Heart right ventricle (tissue), 16 donors: ENCODE measurements at places on chromosomes 3 and 15. TPM values are rescaled to one million over a fixed set of nuclear protein-coding genes. Genes with fewer than 3 reads are reported as not detected.

GRCh38 chr15:75578948-75579920 is at the start of gene PTPN9:
TSS of gene PTPN9 (minus strand) at chr15:75579315. CDS start at chr15:75578776, 539 bp downstream.
- H3K27me3 ChIP-seq, result no peaks in the 10 kb centered on the region
- H3K36me3 ChIP-seq, result no peaks in the 10 kb centered on the region
- peak; percentile 87 for DNase-seq
- H3K4me1 ChIP-seq, result peaks cover 27% of the 10 kb centered on the region
- H3K4me3 ChIP-seq, result peak within 1 kb of the TSS; percentile 90
- H3K27ac ChIP-seq, result peak within 1 kb of the TSS; percentile 98

DNA sequence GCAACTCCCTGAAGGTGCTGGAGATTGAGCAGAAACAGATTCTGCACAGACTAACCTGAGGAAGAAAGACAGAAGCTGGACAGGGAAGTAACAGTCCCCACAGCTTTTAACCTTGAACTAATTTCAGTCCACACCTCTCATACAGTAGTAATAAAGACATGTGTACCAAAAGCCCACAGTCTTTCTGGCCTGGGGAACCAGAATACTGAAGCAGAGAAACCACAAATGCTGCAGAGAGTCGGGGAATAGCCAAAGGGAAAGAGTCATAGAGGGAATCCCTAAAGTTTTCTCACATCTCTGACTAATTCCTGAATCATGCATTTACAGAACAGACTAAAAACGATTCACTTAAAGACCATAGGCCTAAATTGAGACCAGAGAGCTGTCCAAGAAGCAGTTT is 503.4 kb upstream of the NECTIN3 start:
- DNase-seq, result no peak
- no peaks in the 10 kb centered on the region for H3K36me3 ChIP-seq
- no peak overlapping the region for H3K4me3 ChIP-seq
- H3K27ac ChIP-seq, result no peak overlapping the region
- no peaks in the 10 kb centered on the region for H3K27me3 ChIP-seq
- no peaks in the 10 kb centered on the region for H3K4me1 ChIP-seq

Gene ATOSA
- total RNA-seq, result 35.0 TPM

Gene GOLGA6L25
- total RNA-seq, result not detected

DNA sequence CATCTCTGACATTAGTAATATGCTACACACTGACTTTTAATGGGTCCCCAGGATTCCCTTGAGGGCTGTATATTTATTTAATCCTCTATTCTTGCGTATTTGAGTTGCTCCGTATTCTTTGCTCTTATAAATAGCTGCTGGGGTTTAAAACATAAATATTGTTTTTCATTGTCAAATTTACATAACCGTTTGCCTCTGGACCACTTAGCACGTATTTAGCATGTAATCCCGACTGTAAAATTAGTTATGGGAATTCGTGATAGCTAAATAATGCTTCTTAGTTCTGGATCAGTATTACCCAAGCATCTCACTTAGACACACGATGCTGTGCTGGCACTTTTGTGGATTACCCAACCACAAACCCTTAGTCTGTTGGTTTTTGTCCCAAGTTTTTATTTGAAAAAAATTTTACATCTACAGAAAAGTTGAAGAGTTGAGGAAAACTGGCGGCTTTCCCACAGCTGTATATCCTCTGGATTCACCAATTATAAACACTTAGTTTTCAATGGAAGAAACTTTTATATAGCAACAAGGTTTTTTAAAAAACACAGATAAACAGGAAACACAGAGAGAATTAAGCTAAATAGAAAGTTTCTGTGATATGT is 296.8 kb upstream of the TPM1 start:
- DNase-seq, result no peak
- no peak overlapping the region for H3K27ac ChIP-seq
- H3K36me3 ChIP-seq, result no peaks in the 10 kb centered on the region
- no peaks in the 10 kb centered on the region for H3K27me3 ChIP-seq
- H3K4me1 ChIP-seq, result peaks cover 20% of the 10 kb centered on the region

GRCh38 chr15:58561321-58561720 is 129.5 kb downstream of the LIPC start:
- no peak overlapping the region for H3K4me3 ChIP-seq
- H3K27me3 ChIP-seq, result no peaks in the 10 kb centered on the region
- DNase-seq, result no peak
- H3K36me3 ChIP-seq, result no peaks in the 10 kb centered on the region
- no peak overlapping the region for H3K27ac ChIP-seq

GRCh38 chr3:157279237-157279636 is 119.3 kb upstream of the CCNL1 start:
- no peaks in the 10 kb centered on the region for H3K27me3 ChIP-seq
- H3K4me3 ChIP-seq, result no peak overlapping the region
- peaks cover 4% of the 10 kb centered on the region for H3K4me1 ChIP-seq

DNA sequence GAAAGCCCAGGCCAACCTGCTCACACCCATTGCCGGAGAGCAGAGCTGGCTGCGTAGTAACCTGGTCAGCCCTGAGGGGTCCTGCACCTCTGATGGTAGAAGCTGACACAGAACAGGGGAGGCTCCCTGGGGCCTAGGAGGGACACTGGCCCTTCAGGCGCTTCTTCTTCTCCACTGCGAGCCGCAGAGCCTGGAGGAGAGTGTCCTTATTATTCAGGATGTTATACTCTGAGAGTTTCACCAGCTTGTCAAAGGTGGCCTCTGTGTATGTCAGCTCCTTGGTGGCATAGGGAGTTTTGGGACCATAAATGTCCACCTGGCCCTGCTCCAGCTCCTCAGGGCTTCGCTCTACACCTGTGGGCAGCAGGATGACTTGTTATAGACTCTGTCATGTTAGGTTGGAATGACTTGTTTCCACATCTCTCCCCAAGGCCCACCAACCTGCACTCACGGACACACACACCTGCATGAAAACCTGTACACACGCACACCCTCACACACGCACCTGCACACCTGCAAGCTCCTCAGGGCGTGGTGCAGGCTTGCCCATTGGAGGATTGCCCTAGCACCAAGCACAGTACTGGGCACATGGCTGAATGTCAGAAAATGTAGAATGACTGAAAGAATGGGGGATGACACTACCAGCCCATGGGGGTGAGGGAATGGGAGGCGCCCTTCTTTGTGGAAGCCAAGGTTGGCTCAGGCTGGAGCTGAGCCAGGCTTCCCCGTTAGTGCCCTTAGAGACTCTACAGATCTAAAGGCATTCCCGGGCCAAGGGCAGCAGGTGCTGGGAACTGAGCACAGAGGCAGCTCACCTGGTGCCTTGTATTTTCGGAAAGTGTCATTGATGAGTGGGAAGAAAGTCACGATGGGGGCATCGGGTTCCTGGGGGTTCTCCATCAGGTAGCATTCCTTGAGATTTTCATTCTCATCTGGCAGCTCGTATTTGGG is 11.5 kb upstream of the EHD4 start:
- no peaks in the 10 kb centered on the region for H3K36me3 ChIP-seq
- no peak overlapping the region for H3K27ac ChIP-seq
- no peak overlapping the region for H3K4me3 ChIP-seq
- no peaks in the 10 kb centered on the region for H3K27me3 ChIP-seq

DNA sequence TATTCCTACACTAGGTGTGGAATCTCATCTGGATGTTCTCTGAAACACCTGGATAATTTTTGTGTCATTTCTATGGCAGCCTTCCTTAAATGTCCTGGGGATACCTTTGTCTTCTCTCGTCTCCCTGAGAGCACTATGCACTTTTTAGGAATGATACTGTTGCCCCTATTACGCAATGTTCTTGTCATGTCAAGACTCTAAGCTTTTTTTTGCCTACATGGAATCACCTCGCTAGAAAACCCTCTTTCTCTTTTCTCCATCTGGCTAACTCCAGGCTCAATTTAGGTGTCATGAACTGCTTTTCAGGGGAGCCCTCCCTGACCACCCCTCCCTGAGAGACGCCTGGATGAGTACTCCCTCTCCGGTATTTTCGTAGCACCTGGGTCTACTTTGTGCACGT is 81.3 kb downstream of the SOX2 start:
- H3K27ac ChIP-seq, result no peak overlapping the region
- no peaks in the 10 kb centered on the region for H3K27me3 ChIP-seq
- DNase-seq, result no peak
- H3K4me3 ChIP-seq, result no peak overlapping the region

- H3K4me3 ChIP-seq, result peak overlapping the region; percentile 28
- DNase-seq, result peak; percentile 71
- H3K4me1 ChIP-seq, result peaks cover 14% of the 10 kb centered on the region
- no peaks in the 10 kb centered on the region for H3K36me3 ChIP-seq
These were observed 69.5 kb downstream of the KLF15 start for GRCh38 chr3:126287536-126288241.

DNA sequence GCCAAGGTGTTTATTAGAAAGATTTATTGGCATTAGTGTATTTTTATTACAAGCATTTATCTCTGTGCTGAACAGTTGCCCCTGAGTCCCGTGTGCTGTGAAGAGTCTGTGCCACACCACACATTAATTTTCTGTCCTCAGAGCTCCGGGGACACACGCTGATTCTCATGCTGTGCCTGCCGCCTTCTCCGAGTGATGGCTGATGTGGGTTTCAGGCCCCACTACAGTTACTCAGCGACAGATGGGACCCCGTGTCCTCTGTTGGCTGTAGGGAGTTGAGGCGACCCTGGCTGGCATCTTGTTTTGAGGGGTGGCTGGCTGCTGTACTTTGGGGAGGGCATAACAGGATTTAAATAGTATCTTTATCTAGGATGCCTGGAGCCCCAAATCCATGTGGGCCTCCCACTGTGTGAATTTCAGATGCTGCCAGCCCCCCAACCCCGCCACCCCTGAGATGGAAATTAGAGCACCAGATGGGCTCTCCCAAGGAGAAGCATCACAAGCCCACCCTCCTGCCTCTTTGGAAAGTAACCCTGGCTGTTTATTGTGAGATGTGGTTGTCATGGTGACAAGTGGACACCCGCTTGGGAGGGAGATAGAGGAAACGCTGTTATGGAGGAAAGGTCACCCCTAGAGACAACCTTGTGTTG is 185.6 kb downstream of the APBA2 start:
- H3K36me3 ChIP-seq, result no peaks in the 10 kb centered on the region
- no peaks in the 10 kb centered on the region for H3K4me1 ChIP-seq
- H3K27me3 ChIP-seq, result no peaks in the 10 kb centered on the region
- H3K27ac ChIP-seq, result no peak overlapping the region

- DNase-seq, result no peak
- H3K4me1 ChIP-seq, result no peaks in the 10 kb centered on the region
- H3K4me3 ChIP-seq, result no peak overlapping the region
These were observed 93.6 kb upstream of the CFAP20DC start for GRCh38 chr3:59143447-59143846.

DNA sequence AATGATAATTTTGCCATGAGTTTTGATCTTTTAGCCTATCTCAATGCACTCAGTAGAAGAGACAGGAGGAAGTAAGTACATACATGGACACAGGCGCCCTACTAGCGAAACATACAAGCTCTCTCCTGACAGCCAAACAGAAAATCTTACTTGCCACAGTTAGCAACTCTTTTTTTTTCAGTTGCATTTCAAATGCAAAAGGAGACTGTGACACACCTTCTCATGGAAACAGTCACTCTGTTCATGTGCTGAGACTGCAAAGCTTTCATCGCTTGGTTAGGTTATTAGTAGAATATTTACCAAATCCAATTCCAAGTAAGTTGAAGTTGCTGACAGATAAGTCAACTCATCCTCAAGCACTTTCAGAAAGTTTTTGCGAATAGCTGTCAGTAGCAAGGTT is 223.3 kb downstream of the FOXP1 start:
- no peak for DNase-seq
- H3K27me3 ChIP-seq, result no peaks in the 10 kb centered on the region
- no peak overlapping the region for H3K4me3 ChIP-seq
- peaks cover 6% of the 10 kb centered on the region for H3K4me1 ChIP-seq
- no peak overlapping the region for H3K27ac ChIP-seq
- peaks cover 4% of the 10 kb centered on the region for H3K36me3 ChIP-seq

DNA sequence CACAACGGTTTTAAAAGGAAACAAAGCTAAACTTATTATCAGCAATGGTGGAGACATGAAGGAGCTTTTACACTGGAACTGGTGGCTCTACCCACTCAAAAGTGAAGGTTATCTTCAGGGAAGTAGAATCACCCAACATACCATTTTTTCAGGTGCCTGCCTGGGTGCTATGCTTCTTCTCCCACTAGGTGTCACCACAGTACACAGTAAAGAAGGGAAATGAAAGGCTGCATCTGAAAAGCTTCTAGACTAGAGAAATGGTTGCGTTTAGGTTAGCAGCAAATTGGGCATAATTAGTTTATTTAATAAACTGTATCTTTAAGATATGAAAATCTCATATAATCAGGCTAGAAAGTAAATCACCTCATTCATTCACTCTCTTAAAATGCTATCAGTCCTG is 47.0 kb upstream of the SELENOK start:
- no peak for DNase-seq
- H3K4me3 ChIP-seq, result no peak overlapping the region
- H3K4me1 ChIP-seq, result no peaks in the 10 kb centered on the region
- H3K36me3 ChIP-seq, result no peaks in the 10 kb centered on the region
- H3K27me3 ChIP-seq, result no peaks in the 10 kb centered on the region
- H3K27ac ChIP-seq, result no peak overlapping the region

Gene CCR2
- 0.21 TPM for total RNA-seq

- no peaks in the 10 kb centered on the region for H3K36me3 ChIP-seq
- no peak overlapping the region for H3K4me3 ChIP-seq
- no peak overlapping the region for H3K27ac ChIP-seq
- H3K4me1 ChIP-seq, result peaks cover 5% of the 10 kb centered on the region
- no peaks in the 10 kb centered on the region for H3K27me3 ChIP-seq
These were observed 471.8 kb upstream of the PROK2 start for GRCh38 chr3:72256716-72257115.

- no peaks in the 10 kb centered on the region for H3K27me3 ChIP-seq
- H3K4me3 ChIP-seq, result no peak overlapping the region
- H3K4me1 ChIP-seq, result no peaks in the 10 kb centered on the region
- no peak for DNase-seq
- H3K27ac ChIP-seq, result no peak overlapping the region
These were observed 148.8 kb downstream of the TPRA1 start for GRCh38 chr3:127441764-127442163.

DNA sequence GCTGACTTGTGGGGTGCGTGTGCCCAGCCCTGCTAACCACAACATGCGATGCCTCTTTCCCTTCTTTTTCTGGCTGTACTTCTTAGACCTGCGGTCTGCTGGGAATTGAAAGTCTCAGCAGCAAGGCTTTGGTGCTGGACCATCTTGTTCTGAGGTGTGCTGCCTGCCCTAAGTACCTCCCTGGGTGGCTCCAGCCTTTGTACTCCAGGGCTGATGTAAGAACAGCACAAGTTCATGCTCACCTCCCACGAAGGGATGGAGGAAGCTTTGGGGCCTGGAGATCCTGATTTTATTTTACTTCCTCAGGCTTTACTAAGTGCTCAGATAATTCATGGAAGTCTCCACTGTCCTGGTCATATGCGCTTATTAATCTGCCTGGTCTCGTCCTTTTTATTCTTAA is 28.9 kb downstream of the FAM43A start:
- no peak for DNase-seq
- H3K36me3 ChIP-seq, result no peaks in the 10 kb centered on the region
- H3K27ac ChIP-seq, result no peak overlapping the region
- H3K4me1 ChIP-seq, result peaks cover 22% of the 10 kb centered on the region
- H3K4me3 ChIP-seq, result no peak overlapping the region

GRCh38 chr3:173045770-173046382 is 95.2 kb downstream of the SPATA16 start:
- no peak for DNase-seq
- H3K27ac ChIP-seq, result no peak overlapping the region
- H3K4me3 ChIP-seq, result no peak overlapping the region
- no peaks in the 10 kb centered on the region for H3K27me3 ChIP-seq
